Smooth muscle cell of the umbilical artery (primary cell): ENCODE measurements at places on chromosomes 7 and 10. TPM values are rescaled to one million over a fixed set of nuclear protein-coding genes. Genes with fewer than 3 reads are reported as not detected.

TRIM74 gene
- not detected in 2 replicates for total RNA-seq

PPP1R3A gene
- not detected in 2 replicates for total RNA-seq

LMTK2 gene
- 8.3 and 14.4 TPM in 2 replicates for total RNA-seq

CFAP70 gene
- 0.97 and 1.5 TPM in 2 replicates for total RNA-seq

ZYX gene
- total RNA-seq: 35.9 and 112 TPM in 2 replicates

SFTPA1 gene
- not detected in 2 replicates for total RNA-seq

SLC37A3 gene
- 74.4 and 77.5 TPM in 2 replicates for total RNA-seq

PCLO gene
- 0.59 and 3.0 TPM in 2 replicates for total RNA-seq

GPR146 gene
- total RNA-seq: 3.8 and 7.7 TPM in 2 replicates

TNS3 gene
- total RNA-seq: 78.2 and 113 TPM in 2 replicates

BHLHA15 gene
- total RNA-seq: 0.89 and 1.3 TPM in 2 replicates

ABCA13 gene
- under 0.01 and 0.09 TPM in 2 replicates for total RNA-seq

ARL5B gene
- total RNA-seq: 24.6 and 28.5 TPM in 2 replicates

DOCK4 gene
- 4.8 and 14.4 TPM in 2 replicates for total RNA-seq

PRRT4 gene
- total RNA-seq: not detected in 2 replicates

SLC16A12 gene
- 0.14 TPM in 1 of 2 replicates, not detected in the other for total RNA-seq

PAPOLB gene
- total RNA-seq: 0.05 TPM in 1 of 2 replicates, not detected in the other

AGAP5 gene
- 2.7 and 4.8 TPM in 2 replicates for total RNA-seq

GJD4 gene
- total RNA-seq: not detected in 2 replicates
